ENCODE measurements at places on chromosomes 1 and 21.

GRCh38 chr1:23577056-23578004 is 18.0 kb upstream of the ID3 start:
- peak; percentile 95 for DNase-seq

- peak; percentile 85 for DNase-seq
Measured at GRCh38 chr1:221667504-221667903, 74.4 kb downstream of the DUSP10 start.

DNA sequence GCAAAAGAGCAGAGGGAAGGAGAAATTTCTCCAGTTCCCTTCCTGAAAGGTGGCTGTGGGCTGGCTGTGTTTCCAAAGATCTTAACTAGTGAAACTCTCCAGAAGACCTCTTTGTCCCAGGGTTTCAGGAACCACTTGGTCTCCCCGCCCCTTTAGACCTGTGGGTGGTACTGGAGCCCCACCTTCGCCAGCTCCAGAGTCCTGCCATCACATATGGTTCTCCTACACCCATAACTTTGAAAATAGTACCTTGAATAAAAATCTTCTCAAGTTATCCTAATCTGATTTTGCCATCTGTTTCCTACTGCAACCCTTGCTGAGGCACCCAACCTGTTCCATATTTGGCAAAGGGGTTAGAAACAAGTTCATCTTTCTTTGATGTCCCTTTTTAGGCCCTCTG is 303.9 kb downstream of the SEC16B start:
- no peak for DNase-seq

DNA sequence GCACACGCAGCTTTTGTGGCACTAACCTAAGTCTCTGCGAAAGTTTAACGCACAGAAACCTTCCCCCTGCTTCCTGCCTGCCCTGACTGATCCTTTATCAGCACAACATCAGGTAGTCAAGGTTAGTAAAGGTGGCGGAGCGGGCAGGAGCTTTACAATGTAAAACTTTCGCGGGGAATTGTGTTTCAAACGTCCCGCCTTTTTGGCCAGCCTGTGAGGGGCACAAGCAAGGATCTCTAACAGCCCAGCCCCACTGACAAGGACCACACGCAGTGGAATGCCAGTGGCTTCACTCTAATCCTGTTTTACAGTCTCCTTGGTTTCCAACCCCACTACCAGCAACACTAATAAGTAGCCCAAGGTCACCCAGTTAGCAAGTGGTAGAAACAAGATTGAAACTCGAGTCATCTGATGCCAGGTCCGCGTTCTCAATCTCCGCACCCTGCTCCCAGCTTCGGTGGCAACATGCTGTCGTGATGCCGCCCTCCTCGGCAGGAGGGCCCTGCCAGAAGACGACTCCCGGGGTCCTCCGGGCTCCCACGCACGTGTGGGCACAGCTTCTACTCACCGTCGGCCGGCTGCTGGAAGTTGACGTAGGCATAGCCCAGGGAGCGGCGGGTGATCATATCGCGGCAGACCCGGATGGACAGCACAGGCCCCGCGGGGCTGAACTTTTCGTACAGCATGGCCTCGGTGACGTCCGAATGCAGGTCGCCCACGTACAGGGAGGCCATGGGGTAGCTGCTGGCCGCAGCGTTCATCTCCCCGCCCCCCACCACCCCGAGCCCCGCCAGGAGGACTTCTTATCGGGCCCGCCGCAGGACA is 1.2 kb downstream of the PABPC4 start:
- peak; percentile 81 for DNase-seq

GRCh38 chr1:208312706-208313105 is 68.5 kb upstream of the PLXNA2 start:
- no peak for DNase-seq

GRCh38 chr21:34116569-34116968 is 43.2 kb downstream of the MRPS6 start:
- DNase-seq = no peak

DNA sequence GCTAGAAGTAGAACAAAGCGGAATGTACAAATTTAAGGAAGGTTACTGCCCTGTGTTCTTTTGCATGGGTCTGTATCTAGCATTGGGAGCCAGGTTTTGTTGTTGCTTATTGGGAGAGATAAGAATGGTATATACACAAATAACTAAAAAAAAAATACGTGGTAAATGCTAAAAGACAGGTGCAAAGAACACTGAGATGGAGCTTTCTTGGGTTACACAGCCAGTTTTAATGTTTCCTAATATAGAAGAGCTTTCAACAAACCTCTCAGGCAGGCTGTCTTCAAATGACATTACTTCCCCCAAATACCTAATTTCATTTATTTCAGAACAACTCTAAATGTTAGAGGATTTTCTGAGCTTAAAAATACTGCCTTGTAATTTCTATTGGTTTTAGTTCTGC is 1.4 kb upstream of the MDM4 start:
- DNase-seq = no peak

- DNase-seq = no peak
Measured at GRCh38 chr1:217718873-217719272, 87.7 kb downstream of the SPATA17 start.

DNA sequence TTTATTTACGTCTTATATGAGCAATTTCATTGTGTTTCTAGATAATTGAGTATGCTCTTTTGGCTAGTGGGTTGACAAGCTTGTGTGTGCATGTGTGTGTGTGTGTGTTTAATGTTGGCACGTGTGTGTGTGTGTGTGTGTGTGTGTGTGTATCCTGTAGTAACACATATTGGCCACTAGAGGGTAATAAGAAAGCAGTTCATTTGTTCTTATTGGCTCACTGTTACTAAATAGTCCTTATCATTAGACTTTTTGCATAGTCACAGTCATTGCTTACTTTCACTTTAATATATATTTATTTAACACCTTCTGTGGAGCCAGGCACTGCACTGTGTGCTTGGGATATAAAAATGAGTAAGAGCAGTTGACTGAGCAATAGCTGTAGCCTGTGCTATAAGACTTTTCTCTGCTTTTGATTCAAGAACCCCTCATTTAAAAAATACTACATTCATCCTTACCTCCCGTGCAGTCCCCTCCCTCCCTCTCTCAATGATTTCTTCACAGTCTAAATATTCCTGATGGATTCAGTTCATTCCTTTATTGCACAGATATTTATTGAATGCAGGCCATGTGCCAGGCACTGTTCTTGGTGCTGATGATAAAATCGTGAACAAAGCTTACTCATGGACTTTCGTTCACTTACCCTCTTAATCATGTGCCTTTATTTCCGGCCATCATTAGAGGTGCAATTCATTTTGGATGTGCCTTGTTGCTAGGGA is 96.7 kb downstream of the DYRK1A start:
- DNase-seq = peak; percentile 70

- peak; percentile 27 for DNase-seq
Measured at GRCh38 chr1:21099034-21099868, 77.4 kb downstream of the EIF4G3 start.

GRCh38 chr1:26938004-26938658 is 16.6 kb downstream of the NUDC start:
- no peak for DNase-seq

- no peak for DNase-seq
Measured at GRCh38 chr1:180954801-180955165, 42.1 kb downstream of the KIAA1614 start.

DNA sequence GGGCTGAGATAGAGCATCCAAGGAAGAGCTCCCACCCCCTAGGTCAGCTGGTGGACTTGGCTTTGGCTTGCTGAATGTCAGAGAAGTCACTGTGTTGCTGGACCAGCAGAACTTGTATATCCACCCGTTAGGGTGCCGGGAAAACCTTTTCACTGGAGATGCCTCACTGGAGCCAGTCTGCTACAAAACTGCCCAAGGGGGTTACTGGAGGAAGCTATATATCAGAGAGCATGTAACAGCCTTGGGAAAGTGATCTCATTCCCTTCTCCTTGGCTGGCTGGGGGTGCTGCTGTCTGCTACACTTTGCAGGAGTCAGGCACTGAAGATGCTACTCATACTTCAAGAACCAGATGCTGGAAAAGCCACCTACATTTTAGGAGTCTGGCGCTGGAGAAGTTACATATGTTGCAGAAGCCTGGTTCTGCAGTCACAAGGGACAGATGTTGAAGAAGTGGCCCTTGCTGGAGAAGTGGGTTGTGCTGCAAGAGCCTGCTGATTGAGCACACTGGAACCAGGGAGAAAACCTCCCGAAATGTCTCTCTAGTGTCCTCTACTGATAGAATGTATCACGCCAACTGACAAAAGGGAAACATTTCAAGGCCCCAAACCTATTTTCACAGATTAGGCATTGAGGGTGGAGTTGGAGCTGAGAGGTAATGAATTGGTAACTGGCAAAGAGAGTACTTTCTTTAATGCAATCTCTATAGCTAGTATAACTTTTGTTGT is 250.6 kb downstream of the SPATA17 start:
- no peak for DNase-seq

DNA sequence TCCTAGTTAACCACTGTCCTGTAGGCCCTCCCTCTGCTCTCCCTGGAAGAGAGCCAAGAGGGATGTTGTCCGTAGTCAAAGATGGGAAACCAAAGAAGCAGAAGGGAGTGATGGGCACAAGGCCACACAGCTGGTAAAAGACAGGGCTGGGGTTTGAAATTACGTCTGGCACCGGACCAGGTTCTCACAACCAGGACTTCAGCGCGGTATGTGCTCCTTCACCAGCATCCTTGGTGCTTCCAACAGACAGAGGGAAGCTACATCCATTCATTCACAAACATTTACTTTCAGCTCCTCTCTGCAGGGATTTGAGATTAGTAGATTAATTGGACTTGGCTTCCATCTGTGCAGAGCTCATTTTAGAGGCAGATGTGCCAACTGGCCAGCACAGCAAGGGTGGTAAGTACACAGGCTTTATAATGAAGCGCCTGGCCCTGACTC is 191.2 kb downstream of the TRABD2B start:
- no peak for DNase-seq

GRCh38 chr1:84853741-84854721 is 39.0 kb downstream of the LPAR3 start:
- peak; percentile 75 for DNase-seq

DNA sequence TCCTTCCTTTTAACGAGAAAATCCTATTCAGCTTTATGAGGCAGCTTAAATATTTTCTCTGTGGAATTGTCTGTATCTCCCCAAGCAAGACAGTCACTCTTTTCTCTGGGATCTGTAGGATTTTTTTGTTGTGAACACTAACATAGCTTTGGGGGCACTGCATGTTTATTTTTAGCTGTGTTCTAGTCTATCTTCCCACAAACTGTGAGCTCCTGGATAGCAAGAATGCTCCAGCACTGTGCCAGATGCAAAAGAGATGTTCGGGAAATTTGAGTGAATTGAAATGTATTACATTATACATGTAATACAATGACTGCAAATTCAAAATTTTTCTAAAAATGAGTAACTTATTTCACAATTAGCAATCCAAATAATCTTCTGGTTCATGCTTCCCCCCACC is 282.2 kb downstream of the PLPP3 start:
- DNase-seq = no peak

- no peak for DNase-seq
Measured at GRCh38 chr21:37408464-37409193, 42.1 kb downstream of the DYRK1A start.

- no peak for DNase-seq
Measured at GRCh38 chr1:19637606-19638005, 6.5 kb upstream of the NBL1 start.

- DNase-seq = peak; percentile 31
Measured at GRCh38 chr21:45788637-45789506, 145.3 kb downstream of the PCBP3 start.

DNA sequence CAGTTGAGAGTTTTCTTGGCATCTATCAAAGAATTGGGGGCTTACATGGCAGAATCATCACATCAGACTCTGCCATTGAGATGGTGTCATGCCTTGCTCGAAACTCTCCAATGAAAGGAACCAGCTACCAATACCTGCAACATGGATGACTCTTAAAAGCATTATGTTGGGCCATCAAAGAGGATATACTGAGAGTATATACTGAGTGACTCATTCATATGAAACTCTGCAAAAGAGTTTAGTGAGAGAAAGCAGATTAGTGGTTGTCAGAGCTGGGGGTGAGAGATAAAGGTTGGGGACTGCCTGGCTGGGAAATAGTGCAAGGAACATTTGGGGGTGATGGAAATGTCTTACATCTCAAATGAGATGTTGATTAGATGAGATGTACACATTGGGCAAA is 14.7 kb upstream of the HMGB4 start:
- DNase-seq = no peak

- no peak for DNase-seq
Measured at GRCh38 chr1:62732331-62732730, 44.1 kb upstream of the DOCK7 start.

DNA sequence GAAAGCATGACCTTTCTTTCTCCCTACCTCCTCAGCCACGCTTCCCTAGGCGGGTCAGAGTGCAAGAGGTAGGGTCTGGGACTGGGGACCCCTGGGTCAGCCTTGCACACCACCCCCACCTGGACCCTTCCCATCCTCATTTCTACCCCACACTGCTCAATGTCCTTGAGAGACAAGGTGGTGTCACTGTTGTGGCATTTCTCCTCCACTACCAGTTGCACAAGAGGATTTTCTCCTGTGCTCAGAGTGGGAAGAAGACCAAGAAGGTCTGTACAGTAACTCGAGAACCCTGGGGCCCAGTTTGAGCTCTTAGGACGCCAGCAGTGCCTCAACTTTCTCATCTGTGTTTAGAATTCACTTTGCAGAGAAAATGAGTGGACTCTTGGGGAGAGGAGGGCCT is 49.4 kb upstream of the CD34 start:
- no peak for DNase-seq

DNA sequence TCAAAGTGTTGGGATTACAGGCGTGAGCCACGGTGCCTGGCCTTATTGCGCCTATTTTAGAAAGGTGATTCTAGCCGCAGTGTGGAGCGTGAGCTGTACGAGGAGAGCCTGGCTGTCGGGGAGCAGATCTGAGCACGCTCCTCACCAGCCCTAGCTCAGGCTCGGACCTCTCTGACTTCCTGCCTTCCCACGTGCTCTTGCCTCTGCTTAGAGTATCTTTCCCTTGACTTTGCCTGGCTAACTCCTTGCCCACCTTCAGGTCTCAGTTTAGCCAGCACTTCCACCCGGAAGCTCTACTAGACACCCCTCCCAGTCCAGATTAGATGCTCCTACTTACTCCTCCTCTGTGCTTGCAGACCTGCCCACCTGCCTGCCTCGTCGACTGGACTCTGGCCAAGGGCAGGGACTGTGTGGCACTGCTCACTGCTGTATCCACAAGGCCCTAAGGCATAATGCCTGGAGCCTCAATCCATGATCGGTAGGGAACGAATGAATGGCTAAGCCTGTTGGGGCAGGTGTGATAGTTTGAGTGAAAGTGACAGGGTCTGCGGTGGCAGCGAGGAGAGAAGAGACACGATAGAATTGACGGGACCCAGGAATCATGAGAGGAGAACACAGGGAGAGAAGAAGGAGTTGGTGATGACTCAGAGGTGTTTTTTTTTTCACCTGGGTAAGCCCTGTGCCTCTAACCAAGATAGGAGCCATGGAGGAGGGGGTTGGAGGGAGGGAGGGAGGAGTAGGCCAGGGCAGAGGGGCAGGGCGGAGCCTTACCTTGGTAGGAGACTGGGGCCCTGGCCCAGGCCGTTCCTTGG is 28.1 kb upstream of the WASF2 start:
- DNase-seq = no peak

Data from cardiac fibroblast (primary cell).